ENCODE measurements at places on chromosomes 13 and 19.

DNA sequence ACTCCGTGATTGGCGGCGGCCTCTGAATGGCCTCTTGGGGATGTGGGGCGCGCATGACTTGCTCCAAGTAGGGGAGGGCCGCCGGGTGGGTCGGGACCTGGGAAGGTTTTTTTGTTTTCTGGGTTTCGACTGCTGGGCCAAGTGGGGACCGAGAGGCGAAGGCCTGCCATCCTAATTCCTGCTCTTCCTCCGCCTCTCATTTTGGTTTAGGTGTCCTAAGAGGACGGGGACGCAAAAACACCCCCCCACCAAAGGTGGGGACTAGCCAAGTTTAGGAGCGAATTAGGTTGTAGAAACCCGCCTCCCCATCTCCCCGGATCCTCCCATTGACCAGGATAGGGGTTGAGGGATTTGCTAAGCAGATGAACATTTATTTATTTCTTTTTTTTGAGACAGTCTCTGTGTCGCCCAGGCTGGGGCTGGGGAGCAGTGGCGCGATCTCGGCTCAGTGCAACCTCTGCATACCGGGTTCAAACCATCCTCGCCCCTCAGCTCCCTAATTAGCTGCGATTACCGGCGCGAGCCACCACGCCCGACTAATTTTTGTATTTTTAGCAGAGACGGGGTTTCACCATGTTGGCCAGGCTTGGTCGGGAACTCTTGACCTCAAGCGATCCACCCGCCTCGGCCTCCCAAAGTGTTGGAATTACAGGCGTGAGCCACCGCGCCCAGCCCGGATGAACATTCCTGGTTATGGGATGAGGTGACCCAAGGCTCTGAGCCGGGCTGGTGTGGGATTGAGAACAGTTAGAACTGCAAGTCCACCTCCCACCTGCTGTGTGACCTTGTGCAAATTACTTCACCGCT, 838 bp downstream of the PPP2R1A start:
- DNase-seq = no peak

GRCh38 chr13:42834946-42835345, 53.6 kb downstream of the FAM216B start:
- no peak for DNase-seq

- no peak for DNase-seq
Measured at GRCh38 chr19:5563008-5563431, 4.7 kb downstream of the TINCR start.

DNA sequence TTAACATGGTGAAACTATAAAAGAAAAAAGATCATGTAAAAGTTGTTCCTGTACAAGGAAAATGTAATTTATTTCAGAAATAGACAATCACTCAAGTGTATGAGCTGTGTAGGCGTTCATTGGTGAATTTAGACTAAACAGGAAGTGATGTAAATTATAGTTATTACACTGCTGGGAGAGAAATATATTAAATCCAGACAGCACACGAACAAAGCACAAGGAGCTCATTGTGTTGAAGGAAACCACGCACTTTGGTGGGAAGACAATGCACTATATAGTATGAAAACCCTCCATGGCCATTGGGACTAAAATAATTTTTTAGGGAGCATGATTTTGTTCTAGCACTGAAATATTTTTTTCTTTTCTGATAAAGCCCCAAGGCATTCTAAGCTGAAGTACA, 450.5 kb downstream of the KLF12 start:
- no peak for DNase-seq

DNA sequence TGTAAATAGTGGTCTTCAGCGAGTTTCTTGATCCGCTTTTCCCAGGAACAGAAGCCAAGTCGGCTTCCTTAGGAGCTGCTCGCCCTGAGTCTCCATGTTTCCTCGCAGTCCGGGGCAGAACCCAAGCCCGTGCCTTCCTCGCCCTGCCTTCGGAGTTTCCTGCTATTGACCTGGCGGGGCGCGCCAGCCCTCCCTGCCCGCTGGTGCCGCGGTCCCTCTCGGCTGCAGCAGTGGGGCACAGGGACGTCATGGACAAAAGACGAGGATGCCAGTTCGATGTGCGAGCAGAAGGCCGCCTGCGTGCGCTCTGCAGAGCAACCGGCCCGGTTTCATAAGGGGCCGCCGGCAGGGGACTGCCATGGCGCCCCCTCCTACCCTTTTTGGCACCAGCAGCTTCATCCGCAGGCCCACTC, 156.6 kb downstream of the TM9SF2 start:
- no peak for DNase-seq

GRCh38 chr13:77409412-77409811, 82.5 kb upstream of the MYCBP2 start:
- no peak for DNase-seq

GRCh38 chr13:66402066-66402465, 828.1 kb downstream of the PCDH9 start:
- DNase-seq = no peak

DNA sequence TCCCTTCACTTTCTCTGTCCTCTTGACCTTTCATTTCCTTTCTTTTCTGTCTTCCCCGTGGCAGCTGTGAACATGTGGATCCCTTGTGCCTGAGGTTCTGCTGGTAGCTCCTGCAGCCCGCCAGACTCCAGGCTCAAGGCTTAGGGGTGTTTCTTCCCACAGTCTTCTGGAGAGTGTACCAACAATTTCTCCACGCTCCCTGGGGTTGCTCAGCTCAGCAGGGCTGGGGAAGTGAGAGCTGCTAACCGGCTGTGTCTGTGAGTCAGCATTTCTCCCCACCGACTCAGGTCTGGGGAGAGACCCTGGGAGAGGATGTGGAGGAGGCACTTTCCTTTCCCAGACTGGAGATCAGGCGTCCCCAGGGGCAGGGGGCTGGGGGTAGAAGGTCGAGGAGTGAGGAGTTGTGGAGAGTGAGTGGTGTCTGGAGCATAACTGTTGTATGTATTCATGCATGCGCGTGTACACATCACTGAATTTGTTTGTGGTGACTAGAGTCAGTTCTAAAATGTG, 193.6 kb downstream of the KCNRG start:
- DNase-seq = peak; percentile 54

DNA sequence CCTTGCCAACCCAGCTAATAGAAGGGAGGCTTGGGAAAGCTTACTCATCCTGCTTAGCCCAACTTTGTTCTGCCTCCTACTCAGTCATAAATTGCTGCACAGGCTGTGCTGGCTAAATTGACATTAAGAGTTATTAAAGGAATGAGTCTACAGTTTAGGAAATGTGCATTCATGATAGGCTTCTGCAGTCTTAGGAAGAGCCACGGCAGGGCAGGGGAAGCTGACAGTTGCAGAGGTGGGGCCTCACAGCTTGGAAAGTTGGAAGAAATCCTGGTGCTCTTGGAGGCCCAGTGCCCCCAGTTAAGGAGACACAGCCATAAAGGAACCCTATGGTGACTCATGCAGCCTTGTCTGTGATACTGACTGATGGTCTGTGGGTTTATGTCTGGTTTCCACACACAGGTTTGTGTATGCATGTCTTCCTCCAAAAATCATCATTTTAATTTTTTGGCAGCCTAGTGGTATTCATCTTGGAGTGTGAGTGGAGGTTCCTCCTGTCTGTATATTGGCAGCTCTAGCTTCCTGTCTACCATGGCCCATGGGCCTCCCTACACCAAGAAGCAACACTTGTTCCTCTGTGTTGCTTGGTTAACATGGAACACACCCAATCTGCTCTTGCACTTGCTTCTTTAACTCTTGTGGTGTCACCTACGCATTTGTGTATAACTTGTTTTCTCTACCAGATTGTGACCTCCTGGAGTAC, 135.0 kb upstream of the KL start:
- DNase-seq = no peak

- no peak for DNase-seq
Measured at GRCh38 chr13:113159701-113160100, 1.3 kb downstream of the PROZ start.

DNA sequence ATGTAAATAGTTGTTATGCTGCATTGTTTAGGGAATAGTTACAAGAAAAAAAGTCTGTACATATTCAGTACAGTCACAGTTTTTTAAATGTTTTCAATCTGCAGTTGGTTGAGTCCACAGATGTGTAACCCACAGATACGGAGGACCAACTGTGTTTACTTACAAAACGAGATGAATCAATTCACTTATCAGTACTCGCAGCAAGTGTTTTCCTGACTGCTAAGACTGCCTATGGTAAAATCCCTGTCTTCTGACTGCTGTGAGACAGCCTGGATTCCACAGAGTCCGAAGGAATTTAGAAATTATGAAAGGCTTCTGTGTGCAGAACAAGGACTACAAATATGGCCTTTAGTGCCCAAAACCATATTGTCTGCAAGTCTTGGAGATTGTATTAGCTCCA, 45.7 kb upstream of the C1QTNF9 start:
- no peak for DNase-seq
